ENCODE measurements at places on chromosomes 6 and 20. TPM values are rescaled to one million over a fixed set of nuclear protein-coding genes. Genes with fewer than 3 reads are reported as not detected.

IL17F gene
- total RNA-seq, result not detected

DNA sequence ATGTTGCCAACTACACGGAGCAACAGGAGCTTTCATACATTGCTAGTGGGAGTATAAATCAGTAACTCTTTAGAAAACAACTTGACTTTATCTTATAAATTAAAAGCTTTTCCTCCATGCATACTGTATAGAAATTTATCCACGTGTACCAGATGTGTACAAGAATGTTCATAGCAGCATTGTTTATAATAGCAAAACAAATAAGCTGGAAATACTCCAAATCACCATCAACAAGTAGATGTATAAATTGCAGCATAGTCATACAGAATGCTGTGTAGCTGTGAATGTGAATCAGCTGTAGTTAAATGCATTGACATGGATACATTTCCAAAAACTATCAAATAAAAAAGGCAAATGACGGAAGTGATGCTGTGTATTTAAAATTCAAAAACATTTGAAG lies 6.0 kb downstream of the PSMF1 start:
- peaks cover 55% of the 10 kb centered on the region for H3K4me1 ChIP-seq
- no peak overlapping the region for H3K4me3 ChIP-seq
- DNase-seq, result no peak
- no peaks in the 10 kb centered on the region for H3K27me3 ChIP-seq

- H3K4me1 ChIP-seq, result no peaks in the 10 kb centered on the region
- H3K36me3 ChIP-seq, result no peaks in the 10 kb centered on the region
- H3K27ac ChIP-seq, result no peak overlapping the region
- no peak for DNase-seq
- no peak overlapping the region for H3K4me3 ChIP-seq
- H3K27me3 ChIP-seq, result no peaks in the 10 kb centered on the region
These were observed 118.6 kb upstream of the BCLAF1 start for GRCh38 chr6:136408204-136408603.

DNA sequence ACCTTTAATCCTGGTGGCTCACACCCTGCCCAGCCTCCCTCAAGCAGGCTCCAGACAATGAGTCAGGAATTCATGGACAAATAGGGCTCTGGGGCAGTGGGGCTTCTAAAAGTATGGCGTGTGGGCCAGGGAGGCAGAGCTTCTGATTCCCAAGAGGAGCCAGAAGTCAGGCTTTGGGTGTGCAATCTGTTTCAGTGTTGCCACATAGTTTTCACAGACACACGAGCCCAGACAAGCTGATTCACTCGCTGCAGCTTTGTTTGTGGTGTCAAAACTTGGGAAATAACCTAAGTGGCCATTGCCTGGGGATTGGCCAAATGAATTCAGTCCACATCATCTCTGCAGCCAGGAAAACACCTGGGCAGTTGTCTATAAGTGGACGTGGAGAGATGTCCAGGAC lies 9.2 kb downstream of the PEDS1 start:
- no peaks in the 10 kb centered on the region for H3K27me3 ChIP-seq
- H3K4me1 ChIP-seq, result peaks cover 60% of the 10 kb centered on the region
- peaks cover 43% of the 10 kb centered on the region for H3K36me3 ChIP-seq
- H3K27ac ChIP-seq, result peak overlapping the region; percentile 42
- peak; percentile 83 for DNase-seq

GRCh38 chr20:35311409-35311808 lies 19.2 kb upstream of the FAM83C start:
- peak overlapping the region; percentile 6 for H3K27ac ChIP-seq
- peaks cover 25% of the 10 kb centered on the region for H3K4me1 ChIP-seq
- H3K4me3 ChIP-seq, result no peak overlapping the region
- no peaks in the 10 kb centered on the region for H3K36me3 ChIP-seq

GRCh38 chr6:106890447-106890846 lies 84.1 kb downstream of the CD24 start:
- H3K27ac ChIP-seq, result no peak overlapping the region
- no peaks in the 10 kb centered on the region for H3K36me3 ChIP-seq
- no peaks in the 10 kb centered on the region for H3K4me1 ChIP-seq
- no peak for DNase-seq

DNA sequence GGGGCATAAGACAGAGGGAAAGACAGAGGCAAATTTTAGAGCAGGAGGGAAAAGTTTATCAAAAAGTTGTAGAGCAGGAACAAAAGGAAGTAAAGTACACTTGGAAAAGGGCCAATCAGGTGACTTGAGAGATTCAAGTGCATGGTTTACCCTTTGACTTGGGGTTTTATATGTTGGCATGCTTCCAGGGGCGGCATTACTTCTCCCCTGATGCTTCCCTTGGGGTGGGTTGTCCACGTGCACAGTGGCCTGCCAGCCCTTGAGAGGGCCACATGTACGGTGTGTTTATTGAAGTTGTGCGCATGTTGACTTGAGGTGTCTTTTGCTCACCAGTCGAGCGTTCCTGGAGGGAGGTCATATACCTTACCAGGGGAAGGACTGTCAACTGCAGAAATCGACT lies 259.5 kb upstream of the JARID2 start:
- no peak overlapping the region for H3K4me3 ChIP-seq
- DNase-seq, result no peak

GRCh38 chr6:37222125-37222967 lies 35.2 kb upstream of the TBC1D22B start:
- peak; percentile 79 for DNase-seq
- peak overlapping the region; percentile 74 for H3K4me3 ChIP-seq
- peaks cover 8% of the 10 kb centered on the region for H3K4me1 ChIP-seq
- no peaks in the 10 kb centered on the region for H3K27me3 ChIP-seq
- no peaks in the 10 kb centered on the region for H3K36me3 ChIP-seq

Measured in psoas muscle (tissue), 8 donors.